Activated T-helper 1 cell treated with Interleukin-2 at 50 U/mL for 16 hours (primary cell): ENCODE measurements at places on chromosomes 11 and 22.

DNA sequence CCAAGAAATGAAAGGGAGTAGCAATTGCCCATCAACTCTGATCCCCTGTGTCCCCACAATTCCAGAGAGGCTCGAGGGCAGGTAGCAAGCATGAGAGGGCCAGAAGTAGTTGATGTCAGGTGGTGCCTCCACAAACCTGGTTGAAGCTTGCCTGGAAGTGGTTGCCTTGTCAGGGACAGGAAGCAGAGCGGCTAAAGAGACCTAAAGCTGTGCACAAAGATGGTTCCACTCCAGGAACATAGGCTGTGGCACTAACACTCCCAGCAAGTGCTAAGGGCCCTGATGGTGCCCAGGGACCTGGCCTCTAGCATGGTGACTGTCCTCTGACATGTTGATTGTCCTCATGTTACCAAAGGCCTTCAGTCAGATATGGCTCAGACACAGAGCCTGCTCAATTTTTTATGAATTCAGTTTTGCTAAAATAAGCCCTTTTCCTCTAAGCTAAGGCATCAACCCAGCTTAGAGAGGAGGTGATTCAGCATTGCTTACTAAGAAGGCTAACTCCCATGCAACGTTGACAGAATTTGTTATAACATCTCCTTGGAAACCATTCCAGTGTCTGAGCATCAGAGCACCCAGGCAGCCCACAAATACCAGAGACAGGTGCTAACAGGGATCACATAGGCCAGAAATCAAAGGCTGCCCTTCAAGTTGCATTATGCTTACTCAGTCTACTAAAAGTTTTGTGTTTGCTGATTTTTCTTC is 196.3 kb upstream of the ARHGAP20 start:
- DNase-seq, result no peak

DNA sequence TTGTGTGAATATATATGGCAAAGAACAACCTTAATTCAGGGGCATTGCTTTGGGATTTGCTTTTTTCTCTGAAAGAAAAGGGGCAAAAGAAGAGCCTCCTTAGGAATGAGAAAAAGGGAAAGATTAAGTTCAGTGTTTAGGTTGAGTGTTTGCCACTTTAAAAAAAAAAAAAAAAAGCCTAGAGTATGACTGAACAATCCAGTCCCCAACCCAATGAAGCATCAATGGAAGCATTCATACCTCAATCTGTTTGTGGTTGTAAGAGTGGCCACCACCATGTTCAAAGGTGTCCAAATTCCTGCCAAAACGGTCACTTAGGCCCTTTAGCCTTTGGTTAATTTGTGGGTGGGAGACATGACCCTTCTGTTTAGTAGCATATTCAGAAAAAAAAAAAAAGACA is 260.6 kb downstream of the SOX6 start:
- DNase-seq, result no peak

DNA sequence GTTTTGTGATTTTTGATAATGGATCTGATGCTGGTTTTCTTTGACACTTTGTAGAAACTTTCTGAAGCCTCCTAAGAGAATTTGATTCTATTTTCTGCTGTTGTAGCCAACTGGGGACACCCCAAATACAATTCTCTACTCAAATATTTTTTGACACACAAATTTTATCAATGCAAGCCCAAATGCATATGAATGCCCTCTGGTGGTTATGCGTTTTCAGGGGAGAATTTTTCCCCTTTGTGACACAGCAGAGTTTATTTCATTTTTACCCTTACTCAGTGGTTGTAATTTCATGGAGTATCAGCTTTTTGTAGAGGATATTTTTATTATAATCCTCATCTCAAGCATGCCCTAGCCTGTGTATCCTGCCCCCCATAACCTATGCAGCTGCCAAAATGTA is 44.7 kb upstream of the MTMR2 start:
- no peak for DNase-seq

- no peak for DNase-seq
Measured at GRCh38 chr11:46808799-46809431, 37.2 kb downstream of the CKAP5 start.

DNA sequence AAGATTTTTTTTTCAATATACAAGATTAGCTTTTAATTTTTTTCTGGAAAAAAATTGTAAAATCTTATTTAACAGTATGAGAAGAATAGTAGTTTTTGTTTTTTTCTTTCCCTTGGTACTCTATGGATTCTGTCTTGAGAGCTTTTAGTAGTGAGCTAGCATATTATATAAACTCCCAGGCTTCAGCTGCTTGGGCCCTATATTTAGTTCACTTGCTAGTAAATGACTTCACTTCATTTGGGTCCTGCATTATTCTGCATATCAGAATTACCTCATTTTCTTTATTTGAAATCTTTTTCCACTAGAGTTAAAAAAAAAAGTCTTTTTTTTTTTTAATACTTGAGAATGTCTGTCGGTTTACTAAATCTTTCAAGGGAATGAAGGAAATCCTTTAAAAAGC is 33.1 kb downstream of the HIPK3 start:
- no peak for DNase-seq

- DNase-seq, result no peak
Measured at GRCh38 chr11:1841511-1842148, 2.8 kb downstream of the TNNI2 start.

DNA sequence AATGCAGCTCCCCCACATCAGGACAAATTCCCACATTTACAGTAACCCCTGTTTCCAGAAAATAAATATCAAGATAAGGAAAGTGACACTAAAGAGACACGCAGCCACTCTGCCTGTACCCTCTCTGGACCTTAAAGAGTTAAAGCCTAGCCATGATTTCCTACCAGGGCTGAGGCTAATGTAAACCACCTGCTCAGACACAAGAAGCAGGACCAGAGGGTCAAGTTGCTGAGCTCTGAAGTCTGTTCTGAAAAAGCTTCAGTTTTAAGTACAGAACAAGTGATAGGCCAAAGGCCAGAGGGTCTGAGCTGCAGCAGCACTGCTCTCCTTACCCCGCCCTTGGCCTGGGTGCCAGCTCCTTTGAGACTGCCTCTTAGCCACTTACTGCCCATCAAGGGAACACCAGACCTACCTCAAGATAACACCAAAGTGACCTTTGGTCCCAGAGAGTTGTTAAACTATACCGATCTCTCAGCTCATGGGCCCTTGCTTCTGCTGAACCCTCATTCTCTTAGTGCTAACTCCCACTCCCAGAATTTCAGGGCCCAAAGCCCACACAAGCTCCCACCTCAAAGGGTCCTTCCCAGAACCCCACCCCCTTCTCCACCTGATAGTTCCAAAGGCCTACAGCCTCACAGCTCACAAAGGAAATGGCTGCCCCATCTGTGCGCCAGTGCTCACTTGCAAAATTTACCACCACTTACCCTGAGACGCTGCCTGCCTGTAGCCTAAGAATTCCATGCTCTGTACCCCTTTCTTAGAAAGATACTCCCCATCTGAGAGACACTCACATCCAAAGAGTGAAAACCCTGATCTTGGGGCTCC is 40.5 kb downstream of the IL18BP start:
- no peak for DNase-seq

GRCh38 chr11:78363024-78363619 is 54.5 kb downstream of the GAB2 start:
- DNase-seq, result no peak

GRCh38 chr22:45978275-45978713 is 1.3 kb upstream of the WNT7B start:
- DNase-seq, result no peak

DNA sequence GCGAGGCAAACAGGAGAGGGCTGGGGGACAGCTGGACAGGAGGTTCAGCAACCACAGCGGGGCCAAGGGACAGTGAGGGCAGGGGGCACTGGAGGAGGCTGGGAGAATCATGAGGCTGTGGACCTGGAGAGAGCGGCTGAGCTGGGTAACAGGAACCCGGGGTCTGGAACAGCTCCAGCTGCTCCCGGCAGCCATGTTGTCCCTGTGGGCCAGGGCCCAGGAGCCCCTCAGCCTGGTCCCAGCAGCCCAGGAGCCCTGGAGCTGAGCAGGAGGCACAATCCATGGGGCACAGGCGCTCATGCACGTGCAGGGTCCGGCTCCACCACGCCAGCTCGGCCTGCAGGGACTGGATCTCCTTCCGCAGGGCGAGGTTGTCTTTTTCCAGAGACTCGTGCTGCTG is 7.4 kb downstream of the BATF2 start:
- DNase-seq, result no peak

DNA sequence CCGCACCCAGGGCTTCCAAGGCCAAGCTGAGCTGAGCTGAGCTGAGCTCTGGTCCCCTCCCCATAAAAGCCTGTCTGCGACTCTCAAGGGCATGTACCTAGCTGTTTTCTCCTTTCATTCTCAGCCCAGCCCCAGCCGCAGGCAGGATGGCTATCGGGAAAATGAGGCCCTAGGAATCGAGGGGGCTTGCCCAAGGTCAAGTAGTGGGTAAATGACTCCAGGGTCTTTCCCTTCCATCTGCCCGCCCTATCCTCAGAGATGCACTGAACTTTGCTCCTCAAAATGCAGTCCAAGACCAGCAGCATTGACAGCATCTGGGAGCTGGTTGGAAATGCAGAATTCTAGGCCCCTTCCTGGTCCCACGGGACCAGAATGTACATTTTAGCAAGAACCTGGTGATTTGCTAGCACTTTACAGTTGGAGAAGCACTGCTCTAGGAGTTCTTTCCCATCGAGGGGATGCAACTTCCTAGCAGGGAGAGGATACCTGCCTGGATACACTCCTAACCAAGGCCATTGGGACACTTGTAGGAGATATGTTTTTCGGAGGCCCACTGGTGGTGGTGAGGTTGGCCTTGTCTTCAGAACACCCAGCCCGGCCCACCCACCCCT is 43.2 kb upstream of the ACCSL start:
- no peak for DNase-seq

DNA sequence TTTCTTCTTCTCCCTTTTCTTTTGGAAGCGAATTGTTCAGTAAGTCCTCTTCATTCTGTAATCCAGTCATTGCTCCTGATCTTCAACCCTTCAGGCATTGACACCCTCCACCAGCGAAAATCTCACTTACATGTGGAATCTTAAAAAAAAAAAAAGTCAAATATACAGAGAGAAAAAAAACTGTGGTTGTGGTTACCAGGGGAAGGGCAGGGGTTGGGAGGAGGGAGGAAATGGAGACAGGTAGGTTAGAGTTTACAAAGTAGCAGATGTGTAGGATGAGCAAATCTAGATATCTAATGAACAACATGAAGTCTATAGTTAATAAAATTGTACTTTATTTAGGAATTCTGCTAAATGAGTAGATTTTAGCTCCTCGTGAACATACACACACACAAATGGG is 17.7 kb upstream of the TMEM123 start:
- DNase-seq, result no peak

DNA sequence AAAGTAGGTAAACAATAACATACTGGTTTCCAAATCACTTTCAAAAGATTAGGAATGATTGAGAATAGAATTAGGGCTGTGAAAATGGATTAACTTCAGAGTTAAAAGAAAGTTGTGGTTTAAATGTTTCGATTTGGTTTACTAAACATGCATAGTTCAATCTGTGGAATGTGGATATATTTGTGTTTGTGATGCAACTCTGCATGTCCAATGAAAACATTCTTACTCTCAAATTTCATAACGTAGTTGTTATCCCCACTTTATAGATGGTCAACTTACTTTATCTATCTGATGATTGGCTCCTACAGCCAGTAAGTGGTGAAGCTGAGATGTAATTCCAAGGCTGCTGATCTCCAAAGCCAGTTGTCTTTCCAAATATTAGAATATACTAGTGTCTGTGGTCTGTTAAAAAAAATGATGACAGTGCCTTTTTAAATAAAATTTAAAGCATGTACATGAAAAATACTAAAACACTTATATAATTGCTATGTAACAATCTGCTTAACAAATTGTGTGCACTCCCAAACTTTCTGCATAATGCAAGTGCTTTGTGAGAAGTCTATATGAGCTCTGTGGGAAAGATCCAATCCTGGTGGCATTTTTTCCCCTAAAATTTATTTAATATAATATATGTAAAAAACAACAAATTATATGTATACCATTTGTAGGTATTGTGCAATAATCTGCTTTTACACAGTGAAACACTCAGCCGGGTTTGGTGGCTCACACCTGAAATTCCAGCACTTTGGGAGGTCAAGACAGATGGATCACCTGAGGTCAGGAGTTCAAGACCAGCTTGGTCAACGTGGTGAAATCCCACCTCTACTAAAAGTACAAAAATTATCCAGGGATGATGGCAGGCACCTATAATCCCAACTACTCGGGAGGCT is 9.7 kb upstream of the SIK3 start:
- no peak for DNase-seq

- no peak for DNase-seq
Measured at GRCh38 chr11:42490506-42490905, 821.3 kb upstream of the API5 start.

- no peak for DNase-seq
Measured at GRCh38 chr11:45806072-45806933, 1.4 kb downstream of the SLC35C1 start.

GRCh38 chr11:92313784-92314183 is 89.2 kb downstream of the FAT3 start:
- no peak for DNase-seq

- no peak for DNase-seq
Measured at GRCh38 chr11:2537896-2538724, 93.3 kb downstream of the KCNQ1 start.

DNA sequence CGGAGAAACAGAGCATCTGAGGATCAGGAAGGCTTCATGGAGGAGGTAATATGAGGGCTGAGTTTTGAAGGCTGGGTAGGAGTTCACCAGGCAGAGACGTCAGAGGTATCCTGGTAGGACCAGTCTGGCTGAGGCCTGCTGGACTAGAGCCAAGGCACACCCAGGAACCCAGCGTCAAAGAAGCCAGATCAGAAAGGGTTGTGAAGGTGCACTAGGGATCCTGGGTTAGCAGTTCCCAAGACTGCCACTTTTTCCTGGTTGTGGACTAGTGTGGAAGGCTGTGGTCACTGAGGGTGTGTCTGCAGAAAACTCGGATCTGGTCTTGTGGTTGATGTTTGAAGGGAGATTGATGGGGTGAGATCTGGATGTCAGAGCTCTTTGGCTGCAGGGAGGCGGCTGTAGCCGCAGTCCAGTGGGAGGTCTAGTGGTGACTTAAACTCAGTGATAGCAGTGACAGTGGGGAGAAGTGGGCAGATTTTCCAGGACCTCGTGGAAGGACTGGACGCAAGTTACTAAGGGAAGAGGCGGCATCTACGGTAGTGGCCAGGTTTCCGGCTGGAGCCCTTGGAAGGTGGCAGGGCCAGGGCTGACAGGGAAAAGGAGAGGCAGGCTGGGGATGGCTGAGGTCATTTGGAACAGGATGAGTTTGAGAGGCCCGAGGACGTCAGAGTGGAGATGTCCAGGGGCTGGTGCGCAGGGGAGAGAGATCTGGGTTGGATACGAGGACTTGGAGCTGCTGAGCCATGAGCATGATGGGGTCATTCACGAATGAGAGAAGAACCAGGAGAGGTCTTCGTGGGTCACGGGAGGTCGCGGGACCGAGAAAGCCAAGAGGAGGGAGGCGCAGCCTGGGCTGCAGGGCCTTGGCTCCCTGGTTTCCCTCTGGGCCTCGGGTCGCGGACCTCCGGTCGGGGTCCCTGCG is 10.9 kb downstream of the RELA start:
- DNase-seq, result no peak

DNA sequence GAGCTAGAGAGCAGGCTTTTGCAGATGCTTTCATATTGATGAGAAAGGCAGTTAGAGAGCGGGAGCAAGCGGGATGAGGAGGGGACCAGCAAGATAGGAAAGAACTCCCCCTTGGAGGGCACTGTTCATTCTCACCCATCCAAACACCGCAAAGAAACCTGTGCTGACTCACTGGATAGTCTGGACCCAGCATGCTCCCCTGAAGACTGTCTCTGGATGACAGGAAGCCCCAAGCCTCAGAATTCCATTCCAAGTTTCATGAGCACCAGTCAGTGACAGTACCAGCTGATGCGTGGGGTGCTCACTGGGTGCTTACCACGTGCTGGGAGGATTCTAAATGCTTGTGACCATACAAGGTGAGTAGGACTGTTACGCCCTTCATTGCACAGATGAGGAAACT is 34.2 kb downstream of the MICAL3 start:
- no peak for DNase-seq
